Left cardiac atrium (tissue), 4 donors: ENCODE measurements at places on chromosomes 1 and 21.

- DNase-seq, result no peak
These were observed 26.2 kb downstream of the SLC66A1 start for GRCh38 chr1:19338323-19338762.

GRCh38 chr1:97186381-97186780, 464.8 kb downstream of the PTBP2 start:
- no peak for DNase-seq

DNA sequence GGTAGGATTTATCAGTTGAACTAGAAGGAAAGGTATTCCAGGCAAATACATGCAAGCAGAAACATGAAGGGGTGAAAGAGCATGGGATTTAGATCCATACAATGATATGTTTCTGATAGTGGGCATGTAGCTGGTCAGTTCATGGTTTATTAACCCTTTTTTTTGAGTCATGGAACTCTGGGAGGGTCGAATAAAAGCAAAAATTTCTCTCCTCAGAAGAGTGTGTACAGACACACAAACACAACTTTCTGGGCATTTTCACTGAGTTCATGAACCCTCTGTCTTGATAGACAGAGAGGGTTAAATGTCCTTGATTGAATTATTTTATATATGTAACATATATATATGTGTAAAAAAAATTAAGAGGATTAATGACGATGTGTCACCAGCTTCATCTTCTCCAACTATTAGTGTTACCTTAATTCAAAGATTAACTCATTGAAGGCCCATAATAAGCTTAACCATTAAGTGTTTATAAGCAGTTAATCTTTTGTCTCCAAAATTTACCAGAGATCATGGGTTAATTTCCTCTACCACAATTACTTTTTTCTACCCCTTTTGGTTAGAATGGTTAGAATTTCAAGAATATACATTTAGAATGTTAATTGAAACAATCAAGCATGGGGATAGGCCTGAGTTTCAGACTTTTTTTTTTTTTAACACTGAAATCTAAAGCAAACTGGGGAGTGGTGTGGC, 4.6 kb downstream of the JUN start:
- DNase-seq, result no peak

- DNase-seq, result no peak
These were observed 49.5 kb downstream of the LUZP1 start for GRCh38 chr1:23118957-23119792.

DNA sequence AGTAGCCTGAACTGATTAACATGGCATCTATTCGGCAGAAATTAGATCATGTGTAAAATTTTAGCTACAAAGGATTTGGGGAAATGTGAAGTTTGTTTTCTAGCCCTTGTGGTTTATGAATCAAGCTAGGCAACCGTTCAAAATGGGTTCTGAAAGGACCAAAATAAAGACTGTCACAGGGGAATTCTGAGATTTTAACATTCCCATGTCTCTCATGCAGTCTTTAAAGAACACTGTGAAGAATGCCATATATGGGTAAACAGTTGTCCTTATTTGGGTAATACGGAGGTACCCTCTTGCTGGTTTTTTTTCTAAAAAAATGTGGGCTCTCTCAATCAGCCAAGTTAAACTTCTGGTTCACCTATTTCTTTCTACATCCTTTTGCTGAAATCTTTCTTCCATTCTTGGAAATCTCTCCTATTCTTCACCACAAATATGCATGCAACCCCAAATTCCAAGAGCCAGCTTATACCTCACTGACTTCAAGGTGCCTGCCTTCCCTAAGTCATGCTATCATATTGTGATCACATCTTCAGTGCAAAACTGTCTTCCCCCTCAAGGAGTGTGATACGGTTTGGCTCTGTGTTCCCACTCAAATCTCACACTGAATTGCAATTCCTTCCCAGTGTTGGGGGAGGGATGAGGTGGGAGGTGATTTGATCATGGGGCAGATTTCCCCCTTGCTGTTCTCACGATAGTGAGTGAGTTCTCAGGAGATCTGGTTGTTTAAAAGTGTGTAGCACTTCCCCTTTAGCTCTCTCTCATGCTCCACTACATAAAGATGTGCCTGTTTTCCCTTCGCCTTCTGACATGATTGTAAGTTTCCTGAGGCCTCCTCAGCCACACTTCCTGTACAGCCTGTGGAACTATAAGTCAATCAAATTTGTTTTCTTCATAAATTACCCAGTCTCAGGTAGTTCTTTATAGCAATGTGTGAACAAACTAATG, 308.7 kb downstream of the TTLL7 start:
- no peak for DNase-seq

DNA sequence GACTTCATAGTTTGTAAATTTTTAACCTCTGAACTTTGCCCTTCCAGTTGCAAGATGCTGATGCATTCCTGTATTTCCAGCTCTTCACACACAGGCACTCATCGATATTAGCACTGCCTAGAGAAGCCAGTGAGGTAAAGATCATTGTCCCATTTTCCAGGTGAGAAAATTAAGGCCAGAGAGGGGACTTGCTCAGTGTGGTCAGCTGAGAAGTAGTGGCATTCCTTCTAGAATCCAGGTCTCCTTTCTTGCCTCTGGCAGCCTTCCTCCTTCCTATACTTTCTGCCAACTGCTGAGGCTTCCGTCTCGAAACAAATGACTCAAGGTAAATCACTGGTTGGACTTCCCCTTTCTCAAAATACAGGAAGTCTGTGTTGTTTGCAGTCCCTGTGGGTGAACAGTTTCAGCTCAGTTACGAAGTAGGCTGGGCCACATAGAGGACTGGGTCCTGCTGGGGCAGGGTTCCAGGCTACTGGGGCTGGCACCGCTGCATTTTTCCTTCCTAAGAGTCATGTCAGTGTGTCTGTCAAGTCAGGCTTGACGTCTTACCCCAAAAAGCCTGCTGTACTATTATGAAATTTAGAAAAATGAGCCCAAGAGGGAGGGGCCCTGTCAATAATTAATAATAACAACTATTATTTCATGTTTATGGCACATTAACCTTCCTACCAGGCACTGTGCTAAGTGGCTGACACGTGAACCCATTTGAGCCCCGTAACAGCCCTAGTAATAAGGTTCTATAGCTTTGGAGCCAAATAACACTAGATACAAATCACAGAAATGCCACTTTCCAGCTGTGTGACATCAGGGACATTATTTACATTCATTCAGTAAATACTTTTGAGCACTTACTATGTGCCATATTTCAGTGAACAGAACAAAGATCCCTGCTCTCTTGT, 16.6 kb upstream of the RNF19B start:
- peak; percentile 55 for DNase-seq

DNA sequence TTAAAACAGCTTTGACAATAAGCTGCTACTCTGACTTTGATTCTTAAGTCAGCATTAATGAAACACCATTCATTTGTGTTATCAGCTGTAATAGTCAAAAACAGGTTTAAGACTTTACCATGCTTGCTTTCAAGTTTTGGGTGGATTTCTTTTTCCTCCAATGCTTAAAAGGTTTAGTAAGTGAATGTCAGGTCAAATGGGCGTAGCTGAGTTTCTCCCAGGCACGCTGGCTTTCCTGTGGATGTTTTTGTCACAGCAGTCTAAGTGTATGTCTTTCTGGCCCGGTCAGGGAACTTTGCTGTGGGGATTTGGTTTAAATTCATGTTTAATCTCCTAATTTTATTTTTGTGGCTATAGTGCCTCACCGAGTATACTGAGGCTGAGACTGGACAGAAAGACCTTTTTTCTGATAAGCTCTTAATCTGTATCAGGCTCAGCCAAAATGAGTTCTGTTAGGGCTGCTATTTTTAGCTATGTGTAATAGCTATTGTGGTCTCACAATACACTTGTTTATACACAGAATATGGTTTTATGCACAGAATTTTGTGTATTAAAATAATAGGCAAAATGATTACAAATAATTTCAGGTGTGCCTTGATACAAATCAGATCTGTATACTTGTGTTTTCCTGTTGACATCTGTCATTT, 292.8 kb downstream of the DISC1 start:
- no peak for DNase-seq

- DNase-seq, result no peak
These were observed 96.8 kb upstream of the TMEM51 start for GRCh38 chr1:15056515-15057285.
